ENCODE measurements at places on chromosomes 1 and 21.
A peak's percentile ranks its signal among the peaks of the same experiment; 100 is the strongest.

- DNase-seq = no peak
Observed at GRCh38 chr1:225883616-225884265, 1.6 kb upstream of the TMEM63A start.

DNA sequence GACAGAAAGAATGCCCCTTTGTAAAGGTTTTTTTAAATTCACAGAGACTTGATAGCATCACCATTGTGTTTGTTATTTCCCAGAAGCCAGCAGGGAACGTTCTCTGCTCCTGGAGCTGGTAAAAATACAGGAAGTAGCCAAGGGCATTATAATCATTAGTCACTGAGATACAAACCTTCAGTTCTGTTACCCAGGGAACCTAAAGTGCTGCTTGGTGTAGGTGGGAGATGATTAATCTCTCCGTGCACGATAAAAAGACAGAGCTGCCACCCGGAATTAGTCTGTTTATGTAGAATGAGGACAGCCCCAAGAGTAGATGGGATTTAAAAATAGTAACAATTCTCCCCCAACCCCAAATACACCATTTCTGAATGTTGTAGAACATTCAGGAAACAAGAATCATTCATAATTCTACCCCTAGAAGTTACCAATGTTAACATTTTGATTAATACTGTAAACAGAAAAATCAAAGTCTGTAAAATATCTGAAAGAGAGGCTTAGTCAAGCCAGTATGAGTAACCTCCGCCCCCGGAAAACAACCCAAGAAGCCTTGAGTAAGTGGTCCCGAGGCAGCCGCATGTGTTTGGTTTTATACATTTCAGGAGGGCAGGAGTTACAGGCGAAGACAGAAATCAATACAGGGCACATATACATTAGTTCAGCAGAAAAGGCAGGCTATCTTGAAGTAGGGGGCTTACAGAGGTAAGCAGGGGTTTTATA, 45.3 kb upstream of the CTBS start:
- DNase-seq = peak; percentile 43

DNA sequence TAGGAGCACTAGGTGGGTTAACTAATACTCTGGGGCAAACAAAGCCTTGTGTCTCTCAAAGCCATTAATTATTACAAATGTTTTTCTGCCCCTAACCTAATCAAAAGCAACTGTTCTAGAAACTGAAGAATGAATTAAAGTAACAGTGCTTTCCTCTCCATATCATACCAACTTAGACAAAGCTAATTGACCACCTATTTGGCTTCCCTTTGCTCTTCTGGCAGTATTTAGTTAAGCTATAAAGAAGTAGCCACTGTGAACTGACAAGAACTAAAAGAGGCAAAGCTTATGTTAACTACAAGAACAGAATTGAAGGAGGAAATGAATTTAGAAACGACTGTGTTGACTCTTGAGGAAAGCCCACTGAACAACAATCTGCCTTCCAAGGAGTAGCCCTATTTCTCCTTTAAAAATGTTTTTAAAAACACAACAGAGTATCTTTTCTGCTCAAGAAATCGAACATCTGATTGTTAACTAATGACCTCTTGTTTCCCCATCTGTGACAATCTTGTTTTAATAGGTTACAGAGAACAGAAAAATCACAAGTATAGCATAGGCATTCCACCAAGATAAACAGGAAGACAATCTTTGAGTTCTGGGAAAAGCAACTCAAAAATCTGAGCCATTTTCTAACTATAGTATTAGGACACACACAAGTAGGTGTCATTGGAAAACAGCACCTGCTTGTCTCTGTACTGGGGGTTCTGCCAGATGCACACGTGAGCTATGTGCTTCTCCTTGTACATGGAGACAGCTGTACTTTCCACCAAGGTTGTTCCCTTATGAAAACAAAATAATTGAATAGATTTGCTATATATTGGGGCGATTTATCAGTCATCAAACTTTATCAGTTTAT, 3.1 kb upstream of the EGLN1 start:
- DNase-seq = no peak

DNA sequence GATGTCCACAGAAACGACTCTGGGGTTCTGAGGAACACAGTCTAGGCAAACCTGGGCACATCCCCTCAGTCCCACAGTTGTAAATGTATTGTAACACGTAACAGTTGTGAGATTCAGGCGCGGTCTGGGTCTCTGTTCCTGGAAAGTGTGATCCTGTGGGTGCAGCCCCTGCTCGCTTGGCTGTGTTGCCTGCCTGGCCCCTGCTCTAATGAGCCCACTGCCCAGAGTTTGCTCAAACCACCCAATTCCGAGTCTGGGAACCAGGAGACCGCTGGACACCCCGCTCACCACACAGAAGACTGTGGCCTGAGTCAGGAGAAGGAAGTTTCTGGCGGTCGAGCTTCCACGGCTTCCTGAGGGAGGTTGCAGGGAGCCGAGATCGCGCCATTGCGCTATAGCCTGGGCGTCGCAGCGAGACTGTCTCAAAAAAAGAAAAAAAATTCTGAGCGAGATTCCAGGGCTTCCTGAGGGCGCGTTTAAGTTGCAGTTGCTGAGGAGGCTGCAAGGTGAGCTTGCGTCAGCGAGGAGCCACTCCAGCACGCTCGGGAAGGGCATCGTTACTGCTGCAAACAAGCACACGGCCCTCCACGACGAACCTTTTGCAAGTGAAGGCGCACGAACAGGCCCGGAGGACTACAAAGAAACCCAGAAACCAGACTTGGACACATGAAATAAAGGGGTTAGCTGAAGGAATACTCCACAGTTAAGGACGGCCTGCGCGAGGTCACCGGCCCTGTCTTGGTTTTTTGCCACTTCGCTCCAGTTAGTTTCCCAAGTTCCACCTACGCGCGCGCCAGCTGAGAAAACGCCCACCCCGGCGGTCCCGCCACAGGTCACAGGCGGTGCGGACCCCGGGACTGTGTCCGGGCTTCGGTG, 1.1 kb downstream of the C21orf58 start:
- no peak for DNase-seq

DNA sequence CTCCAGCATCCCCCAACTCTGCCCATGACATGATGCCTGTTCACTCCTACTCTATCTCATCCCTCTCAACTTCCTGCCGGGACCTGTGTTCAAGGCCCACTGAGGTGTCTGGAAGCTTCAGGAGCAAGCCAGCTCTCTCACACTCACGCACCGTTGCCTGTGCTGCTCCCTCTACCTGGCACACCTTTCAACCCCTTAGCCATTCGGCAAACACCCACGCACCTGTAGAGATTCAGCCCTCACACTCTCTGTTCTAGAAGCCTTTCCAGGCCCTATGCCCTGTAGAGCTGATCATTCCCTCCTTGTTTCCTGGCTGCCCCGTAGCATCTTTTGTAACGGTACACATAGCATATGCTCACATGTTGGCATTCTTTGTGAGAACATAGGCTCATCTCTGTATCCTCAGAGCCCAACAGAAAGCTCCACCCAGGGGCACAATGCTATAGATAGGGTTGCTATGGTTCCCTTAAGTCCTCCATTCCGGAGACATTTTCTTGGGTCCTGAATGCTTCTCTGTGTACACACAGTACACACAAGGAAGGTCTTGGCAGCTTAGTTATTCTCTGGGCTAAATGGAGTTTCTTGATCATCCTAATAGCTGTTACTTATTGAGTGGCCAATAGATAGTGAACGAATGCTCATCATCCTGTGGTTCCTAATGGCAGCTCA, 1.3 kb downstream of the C8B start:
- no peak for DNase-seq

DNA sequence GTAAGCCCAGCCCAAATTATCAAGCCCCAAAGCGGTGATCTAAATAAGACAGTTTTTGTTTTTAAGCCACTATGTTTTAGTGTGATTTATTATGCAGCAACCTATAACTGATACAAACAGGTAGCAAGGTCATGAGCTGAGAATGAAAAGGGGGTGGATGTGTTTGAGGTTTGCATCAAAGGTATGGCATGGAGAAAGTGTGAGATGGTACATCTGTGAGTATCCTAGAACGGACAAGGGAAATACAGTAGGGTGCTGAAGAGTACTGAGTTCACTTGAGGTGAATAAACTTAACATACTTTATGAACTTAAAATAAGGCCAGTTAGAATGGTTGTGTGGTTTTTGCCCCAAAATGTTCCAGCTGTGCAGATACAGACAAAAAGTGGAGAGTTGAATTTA, 286.0 kb upstream of the B3GALT2 start:
- no peak for DNase-seq

DNA sequence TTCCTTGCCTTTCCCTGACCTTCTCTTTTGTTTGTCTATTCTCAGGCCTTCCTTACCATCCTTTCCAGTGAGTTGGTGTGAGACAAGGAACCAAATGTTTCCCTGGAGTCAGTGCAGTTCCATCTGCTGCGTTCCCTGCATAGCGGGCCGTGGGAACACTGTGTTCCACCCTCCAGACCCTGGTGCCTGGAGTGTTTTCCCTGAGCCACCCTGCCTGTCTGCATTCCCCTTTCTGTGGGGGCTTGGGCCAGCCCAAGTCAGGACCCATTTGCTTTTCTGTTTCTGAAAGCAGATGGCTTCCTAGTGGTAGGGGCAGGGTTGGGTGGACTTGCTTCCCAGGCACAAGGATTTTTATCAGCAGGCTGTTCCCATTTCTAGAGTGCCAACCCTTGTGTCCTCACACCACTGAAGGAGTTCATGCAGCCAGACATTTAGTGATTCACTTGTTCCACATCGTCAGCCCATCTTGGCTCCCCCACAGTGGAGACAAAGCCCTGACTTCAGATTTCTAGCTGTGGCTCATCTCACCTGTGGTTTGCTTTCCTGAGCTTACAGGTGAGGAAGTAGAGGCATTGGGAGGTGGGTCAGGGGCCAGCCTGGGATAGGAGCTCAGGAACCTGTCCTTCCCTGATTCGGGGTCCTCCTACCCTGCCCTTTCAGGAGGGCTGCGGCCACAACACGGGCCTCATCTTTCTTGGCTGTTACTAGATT, 14.1 kb upstream of the MYOG start:
- no peak for DNase-seq

DNA sequence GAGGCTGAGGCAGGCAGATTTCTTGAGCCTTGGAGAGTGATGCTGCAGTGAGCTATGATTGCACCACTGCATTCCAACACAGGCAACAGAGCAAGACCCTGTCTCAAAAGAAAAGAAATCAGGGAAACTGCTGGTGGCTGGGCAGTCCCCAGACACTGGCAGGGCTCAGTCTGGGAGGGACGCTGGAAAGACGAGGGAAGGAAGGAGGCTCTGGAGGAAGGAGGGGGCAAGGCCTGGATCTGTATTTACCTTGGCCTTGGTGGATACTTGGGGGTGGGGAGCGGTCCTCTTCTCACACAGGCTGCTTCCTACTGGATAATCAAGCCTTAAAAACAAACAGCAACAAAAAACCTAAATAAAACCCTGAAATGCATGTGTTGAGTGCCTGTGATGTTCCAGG, 24.4 kb downstream of the KCNQ4 start:
- DNase-seq = no peak

DNA sequence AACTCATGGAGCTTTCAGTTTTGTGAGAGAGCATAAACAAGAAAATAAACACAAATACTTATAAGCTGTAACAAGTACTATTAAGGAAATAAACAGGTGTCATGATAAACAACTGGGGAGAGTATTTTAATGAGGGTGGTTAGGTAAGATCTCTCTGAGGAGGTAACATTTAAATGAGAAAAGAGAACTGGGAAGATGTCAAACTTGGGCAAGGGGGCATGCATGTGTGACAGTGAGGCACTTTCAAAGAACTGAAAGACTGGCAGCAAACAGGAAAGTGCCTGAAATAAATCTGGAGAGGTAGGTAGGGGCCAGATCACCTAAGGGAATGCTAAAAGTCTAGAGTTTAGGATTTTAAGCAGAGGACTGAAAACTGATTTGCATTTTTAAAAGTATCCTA, 37.8 kb downstream of the NSL1 start:
- DNase-seq = no peak

- DNase-seq = no peak
Observed at GRCh38 chr1:66022904-66023620, 230.4 kb downstream of the PDE4B start.
